ENCODE measurements at places on chromosomes 16 and 17.
A peak's percentile ranks its signal among the peaks of the same experiment; 100 is the strongest.

- DNase-seq, result peak; percentile 92
These were observed 17.0 kb downstream of the CAVIN1 start for GRCh38 chr17:42405963-42406495.

DNA sequence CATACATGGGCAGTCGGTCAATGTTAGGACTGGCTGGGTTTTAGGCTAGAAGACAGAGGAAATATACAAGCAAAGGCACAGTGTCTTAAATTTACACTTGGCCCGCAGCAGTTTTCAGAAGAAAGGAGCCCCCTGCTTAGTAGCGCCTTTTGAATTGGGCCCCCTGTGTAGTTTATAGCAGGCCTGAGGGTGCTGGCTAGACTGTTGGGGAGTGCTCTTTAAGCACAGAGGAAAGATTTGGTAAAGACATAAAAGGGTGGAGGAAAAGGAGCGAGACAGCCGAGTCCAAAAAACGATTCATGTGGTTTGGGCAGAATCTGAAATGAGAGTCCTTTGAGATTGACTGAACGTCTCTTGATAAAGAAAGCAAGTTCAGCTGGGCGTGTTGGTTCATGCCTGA is 10.6 kb downstream of the RMI2 start:
- DNase-seq, result no peak

GRCh38 chr16:86680162-86680561 is 101.8 kb downstream of the FOXL1 start:
- no peak for DNase-seq

DNA sequence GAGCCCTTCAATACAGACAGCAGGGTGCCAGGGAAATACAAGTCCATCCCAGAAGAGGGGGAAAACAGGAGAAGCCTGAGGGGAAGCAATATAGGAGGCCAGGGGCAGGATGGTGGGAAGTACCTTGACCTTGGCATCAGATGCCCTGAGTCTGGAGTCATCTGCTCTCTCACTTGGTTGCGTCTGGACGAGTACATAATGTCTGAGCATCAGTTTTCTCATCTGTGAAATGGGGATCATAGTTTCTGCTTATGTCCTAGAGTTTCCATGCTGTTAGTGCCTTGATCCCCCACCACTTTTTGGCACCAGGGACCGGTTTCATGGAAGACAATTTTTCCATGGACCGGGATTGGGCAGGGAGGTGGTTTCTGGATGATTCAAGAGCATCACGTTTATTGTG is 2.3 kb downstream of the STAT5A start:
- DNase-seq, result peak; percentile 31

GRCh38 chr17:58120195-58120822 is 27.9 kb upstream of the OR4D1 start:
- DNase-seq, result peak; percentile 86

- DNase-seq, result no peak
These were observed 269.5 kb upstream of the N4BP1 start for GRCh38 chr16:48879223-48880122.

- DNase-seq, result no peak
These were observed 2.2 kb upstream of the NUTF2 start for GRCh38 chr16:67844497-67844896.

DNA sequence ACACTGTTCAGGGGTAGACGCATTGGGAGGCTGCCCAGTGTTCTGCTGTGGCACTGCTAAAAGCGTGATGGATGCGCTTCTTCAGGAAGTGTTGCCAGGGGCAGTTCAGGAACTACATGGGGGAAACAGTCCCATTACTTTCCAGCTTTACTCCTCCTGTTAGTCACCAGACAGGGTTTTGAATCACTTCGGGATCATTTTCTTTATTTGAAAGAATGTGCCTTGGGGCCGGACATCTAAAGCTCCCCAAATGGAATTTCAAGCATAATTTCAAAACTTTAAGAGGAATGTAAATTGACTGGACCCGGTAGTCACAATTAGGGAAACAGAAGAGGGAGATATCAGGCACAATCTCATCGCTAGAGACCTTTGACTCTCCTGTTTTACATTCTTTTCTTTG is 1.3 kb upstream of the KRTAP2-1 start:
- DNase-seq, result peak; percentile 92

- DNase-seq, result peak; percentile 57
These were observed 3.0 kb downstream of the PDILT start for GRCh38 chr16:20401475-20402016.

GRCh38 chr17:80476877-80477646 is 655 bp upstream of the NPTX1 start:
- no peak for DNase-seq

GRCh38 chr17:82274134-82275020 is 877 bp upstream of the CSNK1D start:
- DNase-seq, result no peak

- DNase-seq, result no peak
These were observed 46.7 kb downstream of the STAT3 start for GRCh38 chr17:42341568-42341967.

DNA sequence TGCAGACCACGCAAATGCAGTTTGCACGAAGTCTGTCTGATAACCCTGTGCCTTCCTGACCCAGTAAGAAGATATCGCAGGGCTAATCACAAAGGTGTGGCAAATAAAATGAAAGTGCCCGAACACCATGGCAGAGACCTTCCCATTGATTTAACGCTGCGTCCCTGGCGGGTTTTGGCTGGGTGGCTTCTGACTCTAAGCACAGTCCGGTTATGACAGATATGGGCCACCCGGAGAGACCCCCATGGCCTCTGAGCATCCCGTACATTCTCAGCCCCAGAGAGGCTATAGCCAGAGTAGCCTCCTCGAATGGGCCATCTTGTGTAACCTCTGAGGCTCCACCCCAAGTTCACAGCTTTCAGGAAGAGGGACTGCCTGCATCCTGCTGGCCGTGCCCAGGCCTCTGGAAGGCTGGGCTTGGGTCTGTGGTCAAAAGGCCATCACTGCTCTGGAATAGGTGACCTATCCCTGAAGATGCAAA is 5.5 kb downstream of the FOXC2 start:
- DNase-seq, result no peak

DNA sequence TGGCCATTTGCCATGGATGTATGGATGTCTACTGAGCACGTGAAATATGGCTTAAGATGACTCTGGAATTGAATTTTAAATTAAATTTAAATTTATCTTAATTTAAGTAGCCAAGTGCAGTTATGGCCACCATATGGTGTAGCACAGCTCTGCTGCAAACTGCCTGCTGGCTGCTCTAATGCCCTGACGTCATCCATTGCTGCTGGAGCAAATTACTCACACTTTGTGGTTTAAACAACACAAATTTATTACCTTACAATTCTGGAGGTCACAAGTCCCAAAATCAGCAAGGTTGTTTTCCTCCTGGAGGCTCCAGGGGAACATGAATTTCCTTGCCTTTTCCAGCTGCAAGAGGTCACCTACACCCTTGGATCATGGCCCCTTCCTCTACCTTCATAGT is 679.3 kb upstream of the EEF2KMT start:
- no peak for DNase-seq

- no peak for DNase-seq
These were observed 230.3 kb downstream of the MAP2K4 start for GRCh38 chr17:12250973-12251372.

- peak; percentile 87 for DNase-seq
These were observed 286.6 kb downstream of the SOX9 start for GRCh38 chr17:72407336-72407909.

DNA sequence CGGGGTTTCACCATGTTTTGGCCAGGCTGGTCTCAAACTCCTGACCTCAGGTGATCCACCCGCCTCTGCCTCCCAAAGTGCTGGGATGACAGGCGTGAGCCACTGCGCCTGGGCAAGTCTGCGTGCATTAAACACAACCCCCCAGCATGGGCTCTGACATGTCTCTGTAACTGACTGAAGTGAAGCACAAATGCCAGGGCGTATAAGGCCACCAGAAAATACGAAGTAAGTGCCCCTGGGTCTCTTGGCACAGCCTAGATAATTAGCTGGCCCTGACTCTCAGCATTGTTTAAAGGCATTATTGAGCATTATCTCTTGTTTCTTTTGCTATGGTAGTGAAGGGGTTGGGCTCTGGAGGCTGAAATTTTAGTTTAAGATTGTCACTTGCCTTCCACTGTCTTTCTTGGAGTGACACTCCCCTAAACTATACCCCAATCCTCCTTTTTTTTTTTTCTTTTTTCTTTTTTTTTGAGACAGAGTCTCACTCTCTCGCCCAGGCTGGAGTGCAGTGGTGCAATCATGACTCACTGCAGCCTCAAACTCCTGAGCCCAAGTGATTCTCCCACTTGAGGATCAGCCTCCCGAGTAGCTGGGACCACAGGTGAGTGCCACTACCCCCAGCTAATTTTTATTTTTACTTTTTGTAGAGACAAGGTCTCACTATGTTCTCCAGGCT is 8.2 kb upstream of the SEC14L1 start:
- DNase-seq, result no peak

DNA sequence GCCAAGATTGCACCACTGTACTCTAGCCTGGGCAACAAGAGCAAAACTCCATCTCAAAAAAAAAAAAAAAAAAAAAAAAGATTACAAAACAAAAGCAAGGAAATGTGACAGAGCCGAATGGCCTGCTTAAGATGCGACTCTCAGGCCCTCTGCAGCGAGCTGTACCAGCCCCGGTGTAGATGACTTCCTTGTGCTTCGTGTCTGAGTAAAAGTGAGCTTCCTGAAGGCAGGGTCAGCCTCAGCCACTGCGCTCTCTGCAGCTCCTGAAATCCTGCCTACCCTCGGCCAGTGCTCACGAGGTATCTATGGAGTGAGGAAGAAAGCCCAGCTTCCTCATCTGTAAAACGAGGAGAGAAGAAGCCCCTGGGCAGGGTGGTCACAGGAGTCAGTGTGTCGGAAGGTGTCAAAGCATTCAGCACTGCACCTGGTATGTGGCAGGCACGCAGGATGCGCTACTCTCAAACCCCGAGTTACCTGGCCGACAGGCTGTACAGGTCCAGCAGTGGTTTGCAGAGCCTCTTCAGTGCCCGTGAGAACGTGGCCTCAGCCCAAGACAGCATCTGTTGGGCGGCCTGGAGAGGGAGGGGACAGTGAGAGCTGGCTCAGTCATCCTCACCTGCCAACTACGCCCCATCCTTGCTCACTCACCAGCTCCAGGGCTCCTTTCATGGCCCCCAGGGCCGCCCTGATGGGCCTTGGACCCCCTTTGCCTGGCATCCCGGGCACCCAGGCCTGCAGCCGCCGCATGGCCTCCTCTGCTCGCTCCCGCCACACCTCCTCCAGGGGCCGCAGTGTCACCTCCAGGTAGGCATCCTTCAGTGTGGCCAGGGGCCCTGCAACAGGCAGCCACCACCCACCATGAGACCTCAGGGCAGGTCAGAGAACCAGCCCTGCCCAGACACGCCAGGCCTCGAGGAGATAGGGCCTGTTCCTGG is 44.6 kb downstream of the RMI2 start:
- peak; percentile 56 for DNase-seq

DNA sequence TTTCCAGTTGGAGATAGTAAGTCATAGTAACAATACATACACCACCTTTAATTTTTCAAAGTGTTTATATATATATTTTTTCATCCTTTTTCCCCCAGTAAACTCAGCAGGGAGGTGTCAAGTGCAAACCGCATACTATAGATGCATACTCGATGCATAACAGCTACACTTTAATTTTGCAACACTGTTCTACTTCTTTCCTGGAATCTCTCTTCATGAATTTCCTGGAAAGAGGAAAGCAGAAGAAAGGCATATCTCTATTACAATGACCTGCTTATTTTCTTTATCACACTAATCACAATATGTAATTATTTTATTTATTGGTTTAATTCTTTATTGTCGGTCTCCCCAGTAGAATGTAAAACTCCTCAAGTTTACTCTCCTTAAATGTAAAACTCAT is 140.0 kb downstream of the SNX11 start:
- no peak for DNase-seq

DNA sequence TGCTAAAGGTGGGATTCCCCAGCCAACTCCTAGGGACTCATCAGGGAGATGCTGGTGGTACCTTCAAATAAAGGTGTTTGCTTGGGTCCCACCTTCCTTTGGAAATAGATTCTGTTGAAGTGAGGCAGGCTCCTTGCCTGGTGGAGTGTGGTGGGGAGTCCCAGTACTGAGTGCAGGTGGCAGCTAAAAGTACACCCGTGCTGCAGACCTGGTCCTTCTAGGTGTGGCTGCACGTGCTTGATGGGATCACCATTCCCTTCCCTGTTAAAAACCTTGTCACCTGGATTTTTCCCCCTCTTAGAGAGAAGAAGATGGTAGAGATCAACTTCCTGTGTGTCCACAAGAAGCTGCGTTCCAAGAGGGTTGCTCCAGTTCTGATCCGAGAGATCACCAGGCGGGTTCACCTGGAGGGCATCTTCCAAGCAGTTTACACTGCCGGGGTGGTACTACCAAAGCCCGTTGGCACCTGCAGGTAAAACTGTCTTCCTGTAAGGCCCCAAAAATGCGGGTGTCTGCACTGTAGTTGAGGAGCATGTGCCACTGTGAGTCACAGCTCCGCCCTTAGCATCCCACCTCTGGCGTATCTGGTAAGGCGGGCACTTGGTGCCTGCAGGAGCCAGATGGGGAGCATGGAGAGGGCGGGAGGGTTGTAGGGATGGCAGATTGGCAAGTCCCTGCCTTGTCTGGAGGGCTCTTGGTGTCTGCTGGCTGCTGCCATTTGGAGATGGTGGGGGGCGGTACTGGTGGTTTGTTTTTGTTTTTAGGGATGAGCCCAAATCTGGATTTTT is 34.0 kb downstream of the PLCD3 start:
- DNase-seq, result no peak

DNA sequence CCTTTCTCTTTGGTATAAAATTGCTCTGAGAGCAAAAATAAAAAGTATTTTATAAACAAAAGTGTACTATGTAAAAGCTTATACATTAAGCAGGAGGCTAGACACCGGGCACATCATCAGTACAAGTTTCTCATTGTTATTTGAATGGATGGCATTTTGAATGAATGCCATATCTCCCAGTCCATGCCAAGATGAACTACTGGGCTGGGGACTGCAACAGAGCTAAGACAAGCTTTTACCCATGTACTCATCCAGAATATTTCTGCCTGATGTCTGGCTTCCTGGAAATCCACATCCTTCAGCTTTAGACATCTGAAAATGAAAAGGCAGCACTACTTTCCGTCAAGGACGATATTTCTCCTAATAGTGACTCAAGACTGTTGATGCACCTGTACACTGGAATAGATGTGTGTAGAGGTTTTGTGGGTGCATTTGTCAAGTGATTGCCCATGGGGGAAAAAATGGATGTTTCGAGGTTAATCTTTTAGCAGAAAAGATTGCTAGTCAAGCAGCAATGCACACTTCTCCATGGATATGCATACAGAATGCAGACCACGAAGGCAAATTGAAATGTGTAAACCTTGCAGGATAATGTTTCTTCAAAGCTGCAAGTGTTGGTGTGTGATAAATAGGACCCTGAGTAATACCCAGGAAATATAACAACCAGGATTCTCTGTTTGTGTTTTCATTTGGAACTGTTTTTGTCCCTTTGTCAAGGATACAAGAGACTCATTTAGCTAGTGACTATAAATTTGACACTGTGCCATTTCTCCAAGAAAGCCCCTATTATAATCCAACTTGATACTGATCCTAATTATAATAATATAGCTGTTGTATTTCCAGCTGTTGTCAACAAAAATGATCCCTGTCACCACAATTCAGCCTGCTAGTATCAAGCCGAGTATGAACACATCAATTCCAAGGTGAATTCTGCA is 173.8 kb downstream of the CDH8 start:
- no peak for DNase-seq

- no peak for DNase-seq
These were observed 20.0 kb downstream of the AARSD1 start for GRCh38 chr17:42944211-42944610.
